Left kidney (tissue), 8 donors: ENCODE measurements at places on chromosomes 11 and 22. TPM values are rescaled to one million over a fixed set of nuclear protein-coding genes. Genes with fewer than 3 reads are reported as not detected.

GRCh38 chr11:45045683-45046471 lies 95.2 kb upstream of the TP53I11 start:
- no peak for DNase-seq

DNA sequence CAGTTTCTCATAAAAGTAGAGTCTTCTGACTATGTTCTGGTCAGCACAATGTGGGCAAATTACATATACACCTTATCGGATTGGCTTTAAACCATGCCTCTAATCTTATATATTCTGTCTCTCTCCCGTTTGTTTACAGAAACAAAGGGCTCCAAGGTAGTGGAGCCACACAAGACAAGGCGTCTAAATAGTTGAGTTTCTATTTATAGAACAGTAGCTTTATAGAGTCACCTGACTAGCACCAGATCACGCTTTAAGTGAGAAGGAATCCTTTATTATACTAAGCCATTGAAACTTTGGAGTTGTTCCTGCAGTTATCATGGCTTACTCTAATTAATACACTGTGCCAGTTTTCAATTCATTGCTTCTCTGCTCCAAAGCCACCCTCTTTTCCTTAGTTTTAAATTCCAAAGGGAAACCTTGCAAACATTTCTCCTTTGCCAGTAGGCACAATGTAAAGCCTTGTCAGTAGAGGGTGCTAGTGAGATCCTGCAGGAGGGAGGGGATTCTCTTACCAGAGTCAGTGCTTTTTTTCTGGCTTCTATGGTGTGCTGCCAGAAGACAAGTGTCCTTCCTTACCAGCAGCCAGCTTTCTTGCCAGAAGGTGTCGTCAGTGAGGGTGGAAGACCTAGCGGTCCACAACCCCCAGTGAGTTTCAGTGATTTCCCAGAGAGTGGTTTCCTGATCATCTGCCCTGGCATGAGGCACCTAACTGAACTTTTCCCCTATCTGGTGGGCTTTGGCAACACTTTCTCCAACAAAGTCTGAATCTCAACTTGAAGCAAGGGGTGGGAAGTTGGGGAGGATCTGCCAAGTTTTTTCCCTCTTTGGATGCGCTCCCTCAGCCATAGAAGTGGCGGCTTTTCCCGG lies 71.7 kb downstream of the RAB38 start:
- no peak for DNase-seq

GRCh38 chr11:69210310-69211035 lies 54.7 kb downstream of the SMIM38 start:
- DNase-seq, result no peak

DNA sequence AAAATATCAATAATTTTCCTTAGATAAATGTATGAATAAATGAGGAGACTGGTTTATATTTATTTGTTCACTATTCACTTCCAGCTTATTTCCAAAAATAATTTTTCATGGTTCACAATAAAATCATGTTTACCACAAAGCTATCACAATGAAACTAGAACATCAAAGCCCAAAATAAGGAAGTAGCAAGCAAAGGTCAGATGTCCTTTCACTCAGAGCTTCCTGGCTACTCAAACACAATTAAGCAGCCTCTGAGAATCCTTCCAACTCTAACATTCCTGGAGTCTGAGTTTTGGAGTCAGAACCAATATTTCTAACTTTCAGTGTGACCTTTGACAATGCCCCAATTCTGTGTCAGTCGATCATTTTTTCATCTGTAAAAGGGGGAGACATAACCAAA lies 527.0 kb downstream of the SOX6 start:
- DNase-seq, result no peak

ART1 gene
- 0.38 TPM for polyA plus RNA-seq

CDC42EP2 gene
- 8.6 TPM for polyA plus RNA-seq

DNA sequence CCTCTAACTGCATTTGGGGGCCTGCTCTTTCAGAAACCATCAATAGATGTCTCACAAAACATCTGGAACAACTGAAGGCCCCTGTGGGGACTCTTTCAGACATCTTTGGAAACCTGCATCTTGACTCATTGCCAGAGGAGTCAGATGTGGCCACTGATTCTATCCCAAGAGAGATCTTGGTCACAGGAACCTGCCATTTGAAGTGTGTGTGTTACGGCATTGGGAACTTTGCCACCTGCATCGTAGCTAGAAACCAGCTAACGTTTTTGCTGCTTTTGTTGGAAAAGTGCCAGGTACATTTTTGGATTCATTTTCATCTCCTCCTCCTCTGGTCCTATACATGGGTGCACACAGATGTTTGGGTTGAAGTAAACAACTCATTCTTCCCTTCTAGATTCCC lies 4.3 kb downstream of the SRRD start:
- DNase-seq, result no peak
